ENCODE measurements at places on chromosomes 11 and 22. TPM values are rescaled to one million over a fixed set of nuclear protein-coding genes. Genes with fewer than 3 reads are reported as not detected.

The APOBEC3F gene
- 8.1 TPM for total RNA-seq

The ABCG4 gene
- 0.15 TPM for total RNA-seq

The FAM181B gene
- total RNA-seq: not detected

The FGF4 gene
- not detected for total RNA-seq

The DCHS1 gene
- 4.0 TPM for total RNA-seq

The GDPD4 gene
- total RNA-seq: not detected

The OR51B2 gene
- total RNA-seq: not detected

The FOLH1 gene
- total RNA-seq: not detected

The SYNGR1 gene
- 23.6 TPM for total RNA-seq

The OR2D2 gene
- not detected for total RNA-seq

The LINC01488 gene
- total RNA-seq: 0.08 TPM

The PRR33 gene
- total RNA-seq: not detected

The DEUP1 gene
- total RNA-seq: not detected

The MS4A3 gene
- not detected for total RNA-seq
